D721Med (cell line): ENCODE measurements at places on chromosomes 2 and 18.
A peak's percentile ranks its signal among the peaks of the same experiment; 100 is the strongest.

GRCh38 chr2:124241-124880, 78.1 kb upstream of the FAM110C start:
- DNase-seq = no peak

DNA sequence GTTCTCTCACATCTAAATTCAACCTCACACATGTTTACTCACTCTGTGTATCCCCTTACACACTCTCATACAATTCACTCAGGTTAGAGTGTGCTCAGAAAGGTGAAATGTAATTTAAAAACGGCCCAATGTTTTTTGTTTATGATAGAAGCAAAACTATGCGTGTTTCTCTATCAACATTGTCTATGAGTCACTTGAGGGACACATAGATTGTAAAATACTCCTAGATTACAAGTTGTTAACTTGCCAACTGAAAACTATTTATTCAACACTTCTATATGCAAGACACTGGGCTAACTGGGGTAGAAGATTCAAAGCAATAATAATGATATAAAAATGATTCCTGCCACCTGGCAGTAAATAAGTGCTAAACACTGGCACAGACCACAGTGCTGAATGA, 24.6 kb downstream of the CCDC195 start:
- no peak for DNase-seq

GRCh38 chr2:85915606-85916303, 27.0 kb upstream of the ST3GAL5 start:
- DNase-seq = no peak

DNA sequence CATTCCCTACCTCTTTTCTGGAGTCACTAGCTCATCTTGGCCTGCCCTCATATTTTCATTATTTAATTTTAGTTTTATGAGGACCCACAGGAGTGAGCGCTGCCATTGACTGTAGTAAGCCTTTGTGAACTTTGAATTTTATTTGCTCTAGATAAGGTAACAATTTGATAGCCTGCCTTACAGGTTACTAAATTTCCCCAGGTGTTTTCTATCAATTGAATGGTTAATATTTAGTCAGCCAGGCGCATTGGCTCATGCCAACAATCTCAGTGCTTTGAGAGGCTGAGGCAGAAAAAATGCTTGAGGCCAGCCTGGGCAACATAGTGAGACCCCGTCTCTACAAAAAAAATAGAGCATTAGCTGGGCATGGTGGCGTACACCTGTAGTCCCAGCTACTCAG, 50.2 kb downstream of the DAW1 start:
- no peak for DNase-seq

GRCh38 chr18:79640875-79641274, 38.7 kb upstream of the CTDP1 start:
- no peak for DNase-seq

- no peak for DNase-seq
Observed at GRCh38 chr2:145226901-145227300, 707.0 kb upstream of the ZEB2 start.

DNA sequence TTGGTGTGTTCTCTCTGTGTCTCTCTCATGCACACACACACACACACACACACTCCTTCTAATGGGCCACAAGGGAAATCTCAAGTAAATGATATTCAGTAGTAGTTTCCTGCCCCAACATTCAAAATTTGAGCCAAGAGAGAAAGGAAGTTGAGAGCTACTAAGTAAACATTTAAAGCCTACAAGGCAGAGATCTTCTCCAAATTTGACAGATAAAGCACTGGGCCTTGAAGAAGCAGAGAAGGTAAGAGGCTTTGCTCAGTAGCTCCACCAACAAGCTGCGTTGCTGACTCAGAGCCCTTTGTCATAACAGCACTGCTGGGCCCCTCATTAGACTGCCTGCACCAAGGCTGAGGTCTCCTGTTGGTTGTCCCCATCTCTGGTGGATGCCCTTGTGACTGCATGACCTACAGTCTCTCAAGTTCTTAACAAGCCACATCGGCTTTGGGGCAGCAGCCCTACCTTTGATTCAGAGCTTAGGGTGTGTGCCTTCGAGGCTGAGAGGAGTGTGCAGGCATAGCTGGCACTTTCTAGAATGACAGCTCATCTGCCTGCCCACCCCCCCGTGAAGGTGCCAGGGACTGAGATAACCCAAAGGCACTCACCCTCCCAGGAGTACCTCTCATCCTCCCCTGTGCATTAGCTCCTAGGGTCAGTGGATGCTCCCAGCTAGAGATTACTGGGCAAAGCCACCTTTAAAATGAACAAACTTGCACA, 32.3 kb upstream of the NEB start:
- no peak for DNase-seq

DNA sequence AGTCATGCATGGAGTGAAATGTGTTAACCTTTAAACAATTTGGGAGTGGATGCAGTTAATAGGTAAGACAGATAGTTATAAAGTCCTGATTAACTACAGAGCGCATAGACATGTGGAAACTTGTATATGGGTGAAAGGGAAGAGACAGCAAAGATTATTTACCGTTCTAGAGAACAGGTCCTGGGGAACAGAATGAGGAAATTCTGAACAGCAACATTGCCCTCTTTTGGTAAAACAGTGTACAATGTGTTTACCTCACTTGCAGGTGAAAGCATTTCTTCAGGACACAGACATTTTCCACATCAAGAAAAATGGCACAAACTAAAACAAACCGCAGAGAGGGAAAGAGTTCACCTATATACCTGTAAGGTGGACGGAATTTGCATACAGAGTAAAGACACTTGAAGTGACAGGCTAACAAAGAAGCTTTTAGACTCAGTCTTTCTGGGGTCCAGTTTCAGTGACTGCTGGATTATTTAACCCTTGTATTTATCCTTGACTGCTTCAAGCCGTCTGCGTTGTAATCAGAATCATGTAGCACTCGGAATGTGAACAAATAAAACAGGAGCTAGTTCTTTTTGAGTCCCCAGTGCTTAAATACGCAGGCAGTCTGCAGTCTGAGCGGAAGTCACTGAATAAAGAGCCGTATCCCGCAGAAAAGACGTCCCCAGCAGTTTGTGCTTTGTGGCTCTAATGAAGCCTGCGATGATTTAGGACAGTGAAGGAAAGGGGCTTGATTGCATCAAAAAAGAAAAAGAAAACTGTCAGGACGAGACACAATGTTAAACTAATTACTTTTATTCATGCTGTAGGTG, 364.8 kb upstream of the GALNT5 start:
- DNase-seq = no peak

GRCh38 chr2:62570861-62571698, 65.1 kb upstream of the TMEM17 start:
- DNase-seq = no peak

DNA sequence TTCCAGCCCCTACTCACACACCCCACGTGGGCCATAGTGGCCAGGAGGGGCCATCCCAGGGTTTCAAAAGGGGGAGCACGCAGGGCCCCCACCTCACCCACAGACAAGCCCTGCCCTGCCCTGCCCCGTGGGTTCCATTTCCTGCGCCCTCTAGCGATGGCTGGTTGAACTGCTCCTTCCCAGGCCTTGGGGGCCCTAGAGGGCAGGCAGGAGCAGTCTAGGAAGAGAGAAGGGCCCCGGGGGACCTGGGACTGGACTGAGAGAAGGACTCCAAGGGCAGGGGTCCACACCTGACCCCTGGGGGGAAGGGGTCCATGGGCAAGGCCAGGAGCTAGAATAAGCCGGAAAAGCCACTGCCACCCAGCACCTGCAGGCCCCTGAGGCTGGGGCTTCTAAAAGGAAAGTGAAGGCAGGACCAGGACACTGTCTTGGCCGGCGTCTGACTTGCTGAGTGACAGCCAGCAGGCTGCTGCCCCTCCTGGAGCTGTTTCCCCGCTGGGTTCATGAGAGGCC, 10.1 kb downstream of the CYP26B1 start:
- peak; percentile 91 for DNase-seq

GRCh38 chr2:8462280-8462679, 219.6 kb upstream of the ID2 start:
- no peak for DNase-seq

GRCh38 chr2:121194626-121195025, 90.4 kb downstream of the TFCP2L1 start:
- no peak for DNase-seq

GRCh38 chr2:201432038-201432620, 19.1 kb downstream of the TRAK2 start:
- no peak for DNase-seq

- no peak for DNase-seq
Observed at GRCh38 chr2:189548666-189549448, 31.7 kb downstream of the SLC40A1 start.

DNA sequence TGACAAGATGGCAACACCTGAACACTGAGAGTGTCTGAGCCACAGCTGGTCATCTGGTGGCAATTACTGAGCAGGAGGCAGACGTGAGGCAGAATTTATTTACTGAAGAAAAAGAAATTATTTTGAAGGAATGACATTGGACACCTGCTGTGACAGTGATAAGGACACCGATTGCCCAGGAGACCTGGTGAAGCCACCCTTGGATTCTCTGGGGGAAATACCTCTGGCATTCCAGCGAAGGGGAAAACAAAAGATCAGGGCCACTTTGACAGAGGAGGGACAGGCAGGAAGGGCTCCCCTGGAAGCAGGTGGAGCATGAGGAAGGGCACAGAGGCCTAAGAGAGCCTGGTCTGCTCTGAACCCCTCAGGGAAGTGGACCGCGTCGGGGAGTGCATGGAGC, 85.4 kb upstream of the ALPP start:
- no peak for DNase-seq

- DNase-seq = no peak
Observed at GRCh38 chr2:82591718-82592117, 1867.4 kb downstream of the SUCLG1 start.

DNA sequence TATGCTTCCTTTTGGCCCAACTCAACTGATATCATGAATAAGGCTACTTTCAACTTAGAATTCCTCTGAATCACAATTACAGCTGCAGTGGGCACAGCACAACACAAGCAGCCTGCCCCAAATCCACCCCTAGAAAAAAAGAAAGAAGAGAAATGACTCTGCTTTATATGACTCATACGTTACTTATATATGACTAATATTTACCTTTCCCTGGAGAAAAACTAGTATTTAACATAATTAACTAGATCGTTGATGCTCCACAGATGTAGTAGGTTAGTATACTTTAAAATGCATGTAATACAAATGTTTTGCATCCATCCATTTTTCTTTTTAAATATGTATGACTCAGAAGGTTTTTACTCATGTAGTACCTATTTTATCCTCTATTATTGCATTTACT, 133.3 kb upstream of the UNC80 start:
- no peak for DNase-seq

GRCh38 chr2:196268538-196269338, 97.4 kb upstream of the STK17B start:
- no peak for DNase-seq

DNA sequence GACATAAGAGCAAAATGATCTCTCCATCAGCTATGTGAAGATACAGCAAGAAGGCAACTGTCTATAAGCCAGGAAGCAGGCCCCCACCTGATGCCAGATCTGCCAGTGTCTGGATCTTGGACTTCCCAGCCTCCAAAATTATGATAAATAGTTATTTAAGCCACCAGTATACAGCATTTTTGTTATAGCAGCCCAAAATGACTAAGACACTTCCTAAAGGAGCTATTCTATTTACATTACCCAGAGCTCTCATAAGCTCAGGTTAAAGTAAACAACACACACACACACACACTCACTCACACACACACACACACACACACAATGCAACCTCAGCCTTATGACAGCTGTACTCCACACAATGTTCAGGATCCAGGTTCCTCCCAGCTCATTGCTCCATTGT, 5.7 kb upstream of the YPEL5 start:
- DNase-seq = no peak
